H9 (cell line): ENCODE measurements at places on chromosomes 13 and 19. TPM values are rescaled to one million over a fixed set of nuclear protein-coding genes. Genes with fewer than 3 reads are reported as not detected.

- peak; percentile 66 for DNase-seq
Observed at GRCh38 chr19:10228920-10229319, 2.2 kb downstream of the S1PR2 start.

DNA sequence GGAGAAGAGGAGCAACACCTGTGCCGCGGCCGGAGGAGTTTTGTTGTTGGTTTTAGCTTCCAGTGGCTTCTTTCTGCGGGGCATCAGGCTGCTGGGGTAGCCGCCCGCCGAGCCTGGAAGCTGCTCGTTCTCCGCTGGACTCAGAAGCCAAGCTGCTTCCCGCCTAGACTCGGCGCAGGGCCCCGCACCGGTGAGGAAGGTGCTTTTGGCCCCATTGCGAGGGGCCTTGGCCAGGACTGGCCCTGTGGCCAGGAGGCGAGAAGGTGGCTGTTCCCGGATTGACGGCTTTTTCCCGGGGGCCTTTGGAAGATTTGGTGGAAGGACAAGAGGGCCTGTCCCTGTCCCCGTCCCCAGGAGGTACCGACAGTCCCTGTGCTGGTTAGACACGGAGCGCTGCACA is 28.8 kb downstream of the CERS1 start:
- no peak for DNase-seq

GRCh38 chr19:51916167-51916566 is 11.1 kb upstream of the ZNF613 start:
- DNase-seq, result no peak

DNA sequence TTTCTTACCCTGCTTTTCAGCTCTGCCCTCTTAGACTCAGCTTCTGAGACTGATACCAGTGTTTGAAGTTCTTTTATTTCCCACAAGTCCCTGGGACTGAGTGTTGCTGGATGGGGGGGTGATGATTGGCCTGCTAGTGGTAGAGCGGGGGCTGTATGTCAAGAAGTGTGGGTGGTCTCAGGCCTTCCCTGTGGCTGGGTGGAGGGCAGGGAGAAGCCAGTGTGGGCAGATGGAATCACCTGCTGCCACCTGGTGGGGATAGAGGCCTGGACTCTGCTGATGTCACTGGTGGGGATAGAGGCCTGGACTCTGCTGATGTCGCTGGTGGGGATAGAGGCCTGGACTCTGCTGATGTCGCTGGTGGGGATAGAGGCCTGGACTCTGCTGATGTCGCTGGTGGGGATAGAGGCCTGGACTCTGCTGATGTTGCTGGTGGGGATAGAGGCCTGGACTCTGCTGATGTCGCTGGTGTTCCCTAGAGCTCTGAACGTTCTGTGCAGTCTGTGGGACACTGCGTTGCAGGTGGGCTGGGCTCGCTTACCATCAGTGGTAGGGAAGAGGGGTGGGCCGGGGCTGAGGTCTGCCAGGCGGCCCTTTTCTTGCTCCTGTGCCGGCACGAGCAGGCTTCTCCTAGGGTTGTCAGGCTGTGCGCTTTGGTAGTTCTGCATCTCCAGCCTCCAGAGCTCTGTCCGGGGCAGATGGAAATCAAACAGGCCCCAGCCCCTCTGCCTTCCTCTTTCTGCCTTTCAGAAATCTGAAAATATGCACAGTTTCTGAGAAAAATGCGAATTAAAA is 101.3 kb downstream of the ARHGEF7 start:
- DNase-seq, result peak; percentile 58

ZNF626 gene
- total RNA-seq, result 17.5 and 18.3 TPM in 2 replicates
